ENCODE measurements at places on chromosomes 1 and 21.

DNA sequence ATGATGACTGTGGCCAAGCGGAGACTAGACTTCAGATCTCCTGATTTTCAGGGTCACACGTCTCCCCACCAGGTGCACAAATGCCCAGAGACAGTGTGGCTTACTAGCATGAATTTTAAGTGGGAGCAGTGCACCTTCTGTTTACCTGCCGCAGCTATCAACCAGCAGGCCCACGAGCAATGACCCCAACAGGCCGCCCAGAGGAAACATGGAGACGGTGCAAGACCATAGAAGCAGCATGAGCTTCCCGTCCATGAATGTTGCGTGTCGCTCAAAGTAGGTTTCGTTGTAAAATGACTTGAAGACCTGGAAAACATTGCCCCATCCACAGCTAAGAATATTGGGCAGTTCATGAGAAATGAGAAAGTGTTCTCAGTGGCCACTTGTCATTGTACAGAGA, 3.5 kb downstream of the SLC2A7 start:
- DNase-seq, result no peak

DNA sequence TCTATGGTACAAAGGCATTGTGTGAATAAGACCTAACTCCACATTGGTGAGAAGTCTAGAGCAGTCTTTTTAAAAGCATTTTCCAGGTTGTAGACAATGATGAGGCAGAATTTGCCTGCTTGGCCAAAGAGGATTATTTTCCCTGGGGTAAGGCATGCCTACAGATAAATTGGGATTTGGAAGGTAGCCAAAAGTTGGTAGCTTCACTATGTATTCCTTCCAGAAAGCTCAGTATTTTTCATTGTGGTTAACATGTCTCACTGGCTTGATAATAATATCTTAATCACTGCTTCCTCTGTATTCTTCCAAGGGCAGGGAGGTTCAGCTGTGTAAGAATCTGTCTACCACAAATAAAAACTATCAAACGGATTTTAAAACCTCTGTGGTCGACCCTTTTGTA, 590.8 kb upstream of the PRMT6 start:
- no peak for DNase-seq

DNA sequence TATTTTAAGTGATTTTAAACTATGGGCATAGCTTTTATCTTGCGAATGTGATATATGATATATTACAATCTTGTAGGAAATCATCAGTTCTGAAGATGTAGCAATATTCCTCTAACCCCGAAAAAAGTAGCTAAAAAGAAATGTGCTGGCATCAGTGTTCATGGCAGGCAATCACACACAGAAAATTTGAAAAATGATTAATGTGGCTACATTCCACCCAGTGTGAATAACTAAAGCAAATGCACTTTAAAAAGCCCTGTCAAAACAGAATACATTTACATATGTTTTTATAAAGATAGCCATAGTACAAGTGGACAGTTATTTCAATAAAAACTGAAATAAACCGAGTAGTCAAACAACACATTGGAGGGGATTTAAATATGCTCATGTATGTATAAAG, 260.2 kb downstream of the HHAT start:
- DNase-seq, result no peak

DNA sequence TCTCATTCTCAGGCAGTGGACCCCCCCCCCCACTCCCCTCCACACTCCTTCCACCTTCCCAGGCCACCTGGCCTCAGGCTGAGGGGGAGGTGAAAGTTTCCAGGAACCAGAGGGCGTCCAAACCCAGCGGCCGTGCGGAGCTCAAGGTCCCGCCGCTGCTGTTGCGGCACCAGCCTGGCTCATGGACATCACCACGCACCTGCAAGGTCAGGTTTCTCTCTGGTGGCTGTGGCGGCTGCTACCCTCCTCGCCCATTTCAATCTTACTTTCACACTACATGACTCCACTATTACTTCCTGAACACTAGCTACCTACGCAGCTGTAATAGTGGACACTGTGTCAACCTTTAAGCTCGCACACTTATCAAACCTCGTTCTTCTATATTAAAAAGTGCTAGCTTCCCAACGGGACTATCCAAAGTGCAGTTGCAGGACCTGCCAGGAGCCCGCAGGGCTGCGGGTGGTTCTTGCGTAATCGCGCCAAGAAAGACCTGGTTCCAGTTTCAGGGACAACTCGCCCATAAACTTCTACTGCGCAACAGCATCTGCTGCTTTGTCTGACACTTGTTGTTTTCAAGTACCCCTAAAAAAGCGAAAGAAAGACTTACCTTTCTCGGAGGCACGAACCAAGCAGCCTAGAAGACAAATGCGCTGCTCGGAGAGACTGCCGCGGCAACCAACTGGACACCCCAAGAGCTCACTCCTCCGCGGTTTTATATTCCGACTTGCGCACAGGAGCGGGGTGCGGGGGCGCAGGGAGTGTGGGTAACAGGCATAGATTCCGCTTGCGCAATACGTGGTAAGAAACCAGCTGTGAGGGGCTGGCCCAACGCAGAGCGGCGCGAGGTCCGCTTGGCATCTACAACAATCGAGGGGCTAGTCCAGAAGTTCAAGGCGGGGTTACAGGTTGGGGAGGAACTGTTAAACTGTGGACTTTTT, at the start of gene DIRAS3:
TSS of gene DIRAS3 (minus strand) at position 687 of the 938 bp plus-strand sequence. CDS start 3,330 bp downstream, outside the sequence.
- DNase-seq, result no peak

DNA sequence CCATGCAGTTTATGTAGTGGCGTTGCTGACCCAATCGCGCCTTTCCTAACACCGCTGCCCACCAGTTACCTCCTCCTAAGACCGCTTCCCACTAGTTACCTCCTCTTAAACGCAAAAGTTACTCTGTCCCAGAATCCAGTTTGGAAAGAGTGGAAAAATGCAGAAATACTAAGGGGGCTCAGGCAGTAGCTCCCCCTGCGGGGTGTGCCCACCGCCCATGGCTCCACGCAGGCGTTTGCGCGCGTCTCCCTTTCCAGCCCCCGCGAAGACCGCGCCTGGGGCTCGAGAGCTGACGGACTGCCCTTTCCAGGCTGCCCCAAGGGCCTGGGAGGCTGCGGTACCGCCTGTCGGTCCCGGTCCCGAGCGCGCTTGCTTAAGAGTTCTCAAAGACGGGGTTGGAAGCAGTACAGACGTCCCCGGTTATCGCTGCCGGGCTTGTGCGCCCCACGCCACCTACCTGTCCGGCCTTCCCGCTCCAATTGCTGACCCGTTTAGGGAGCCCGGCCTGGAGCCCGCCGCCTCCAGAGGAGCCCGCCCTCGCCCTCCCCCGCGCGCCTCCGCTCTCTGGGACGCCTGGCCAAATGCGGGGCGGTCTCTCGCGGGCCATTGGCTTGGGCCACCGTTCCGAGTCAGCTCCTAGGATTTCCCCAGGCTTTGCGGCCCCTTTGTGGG, 414.1 kb upstream of the ESRRG start:
- DNase-seq, result no peak

DNA sequence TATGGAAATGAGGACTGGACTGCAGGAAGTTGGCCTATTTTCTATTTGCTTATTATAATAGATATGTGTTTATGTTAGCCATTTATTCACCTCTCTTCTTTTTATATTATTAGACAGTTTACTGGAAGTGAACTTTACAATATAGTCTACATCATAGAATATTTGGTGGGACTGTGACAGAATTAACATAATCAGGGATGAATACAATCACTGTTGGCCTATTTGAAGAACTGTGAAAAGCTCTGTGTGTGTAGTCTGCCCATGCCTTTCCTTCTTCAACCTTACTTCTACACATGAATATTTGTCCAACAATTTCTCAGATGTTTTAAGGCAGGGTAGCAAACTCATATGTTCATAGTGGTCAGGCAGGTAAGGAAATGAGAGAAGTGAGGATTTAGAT, 12.4 kb downstream of the MPZ start:
- DNase-seq, result no peak

DNA sequence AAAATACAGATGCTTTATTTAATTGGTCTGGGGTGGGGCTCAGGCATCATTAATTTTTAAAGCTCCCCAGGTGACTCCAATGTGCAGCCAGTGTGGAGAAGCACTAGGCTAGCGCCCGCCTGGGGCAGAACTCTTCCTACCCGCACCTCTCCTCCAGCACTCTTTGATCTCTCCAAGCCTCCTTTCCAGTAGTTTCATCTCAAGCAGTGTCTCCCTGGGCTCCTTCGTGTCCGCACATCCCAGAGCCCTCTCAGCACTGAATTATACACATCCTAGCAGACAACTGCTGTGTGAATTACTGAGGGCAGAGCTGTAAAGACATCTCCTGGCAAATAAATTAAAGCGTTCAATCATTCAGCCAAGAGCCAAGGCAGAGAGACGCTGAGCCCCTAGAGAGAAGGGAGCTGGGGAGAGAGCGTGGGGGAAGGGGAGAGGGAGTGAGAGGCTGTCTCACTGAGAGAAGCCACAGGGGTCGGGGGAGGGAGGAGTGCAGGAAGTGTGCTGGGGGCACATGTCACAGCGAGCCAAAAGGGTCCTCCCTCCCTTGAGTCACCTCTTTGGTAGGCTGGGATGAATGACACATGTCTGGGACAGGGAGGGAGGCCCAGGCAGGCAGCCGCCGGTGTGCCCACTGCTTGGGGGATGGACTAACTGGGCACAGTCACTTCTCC, 21.0 kb upstream of the PARP1 start:
- no peak for DNase-seq

DNA sequence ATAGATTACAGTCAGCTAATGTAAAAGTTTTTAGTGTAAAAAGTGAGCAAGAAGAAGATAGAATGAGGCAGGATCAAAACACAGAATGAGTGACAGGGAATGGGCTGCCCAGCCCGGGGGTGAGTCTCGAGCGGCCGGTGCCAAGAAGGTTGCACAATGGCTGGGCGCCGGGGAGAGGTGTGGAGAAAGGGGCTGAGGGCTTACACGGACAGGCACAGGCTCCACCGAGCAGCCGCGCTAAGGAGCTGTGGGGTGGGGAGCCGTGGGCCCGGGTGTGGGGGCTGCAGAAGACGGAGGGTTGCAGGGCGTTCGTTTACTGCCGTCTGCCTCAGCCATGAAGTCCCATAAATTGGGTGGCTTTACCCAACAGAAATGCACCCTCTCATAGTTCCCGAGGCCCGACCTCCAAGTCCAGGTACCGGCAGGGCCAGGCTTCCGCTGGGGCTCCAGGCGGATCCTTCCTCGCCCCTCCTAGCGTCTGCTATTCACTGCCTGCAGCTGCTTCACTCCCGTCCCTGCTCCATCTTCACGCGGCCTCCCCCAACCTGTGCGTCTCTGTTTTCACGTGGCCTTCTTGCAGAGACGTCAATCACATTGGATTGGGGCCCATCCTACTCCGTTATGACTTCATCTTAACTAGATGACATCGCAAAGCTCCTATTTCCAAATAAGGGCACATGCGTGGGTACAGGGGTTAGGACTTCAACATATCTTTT, 277.2 kb downstream of the CAMTA1 start:
- no peak for DNase-seq

DNA sequence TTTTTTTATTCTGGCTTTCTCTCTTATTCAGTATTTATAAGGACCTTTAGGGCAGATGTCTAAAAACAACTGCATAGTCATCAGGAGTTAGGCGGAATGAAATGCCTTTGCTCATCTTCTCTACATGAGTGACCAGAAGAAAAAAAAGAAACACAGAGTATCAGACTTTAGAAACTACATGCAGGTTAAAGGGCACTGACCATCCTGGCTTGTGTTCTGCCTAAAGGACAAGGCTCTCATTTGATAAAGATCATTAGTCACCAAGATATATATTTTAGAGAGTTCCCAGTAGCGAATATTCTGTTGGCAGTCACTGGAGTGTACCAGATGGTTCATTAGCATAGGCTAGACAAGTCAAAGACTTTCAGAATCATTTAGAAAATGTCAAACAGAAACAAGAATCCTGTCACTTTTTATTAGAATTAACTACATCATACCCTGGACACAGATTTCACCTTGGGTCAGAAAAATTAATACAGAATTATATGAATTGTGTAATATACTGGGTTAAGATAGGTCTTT, 145.6 kb downstream of the NR5A2 start:
- no peak for DNase-seq

DNA sequence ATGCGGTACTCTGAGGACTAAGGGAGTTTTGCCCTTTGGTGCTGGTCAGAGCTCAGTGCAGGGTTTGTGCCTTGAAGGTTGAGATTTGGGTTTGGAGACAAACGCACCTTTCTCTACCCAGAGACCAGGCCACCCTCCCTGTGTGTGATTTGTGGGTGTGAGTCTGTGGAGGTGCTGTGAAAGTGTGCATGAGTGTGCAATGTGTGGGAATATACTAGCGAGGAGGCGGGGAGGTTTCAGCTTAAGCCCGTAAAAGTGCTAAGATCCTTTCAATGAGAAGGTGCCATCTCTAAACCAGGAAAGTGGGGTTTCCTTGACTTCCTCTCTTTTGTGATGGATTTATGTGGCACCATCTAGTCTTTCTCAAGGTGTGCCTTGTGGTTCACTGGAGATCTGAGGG, 225.7 kb downstream of the HHAT start:
- DNase-seq, result no peak

- DNase-seq, result no peak
These were observed 55.1 kb upstream of the ZNF281 start for GRCh38 chr1:200464784-200465400.

DNA sequence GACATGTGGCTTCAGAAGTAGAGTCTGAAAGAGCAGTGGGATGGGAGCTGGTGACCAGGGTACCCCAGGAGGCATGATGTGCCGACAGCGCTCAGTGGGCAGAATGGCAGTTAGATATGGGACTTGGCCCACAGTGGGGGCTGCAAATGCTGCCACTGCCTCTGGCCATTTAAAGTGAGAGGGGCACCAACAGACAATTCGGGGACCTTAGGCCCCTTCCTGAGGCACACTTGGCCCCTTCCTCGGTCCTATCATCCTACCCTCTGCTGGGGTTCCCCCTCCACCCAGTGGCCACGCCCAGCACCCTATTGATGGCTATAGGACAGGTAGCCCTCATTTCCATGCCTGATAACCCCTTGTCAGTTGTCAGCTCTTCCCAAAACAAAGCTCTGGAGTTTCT, 36.6 kb upstream of the EPHA8 start:
- DNase-seq, result no peak

DNA sequence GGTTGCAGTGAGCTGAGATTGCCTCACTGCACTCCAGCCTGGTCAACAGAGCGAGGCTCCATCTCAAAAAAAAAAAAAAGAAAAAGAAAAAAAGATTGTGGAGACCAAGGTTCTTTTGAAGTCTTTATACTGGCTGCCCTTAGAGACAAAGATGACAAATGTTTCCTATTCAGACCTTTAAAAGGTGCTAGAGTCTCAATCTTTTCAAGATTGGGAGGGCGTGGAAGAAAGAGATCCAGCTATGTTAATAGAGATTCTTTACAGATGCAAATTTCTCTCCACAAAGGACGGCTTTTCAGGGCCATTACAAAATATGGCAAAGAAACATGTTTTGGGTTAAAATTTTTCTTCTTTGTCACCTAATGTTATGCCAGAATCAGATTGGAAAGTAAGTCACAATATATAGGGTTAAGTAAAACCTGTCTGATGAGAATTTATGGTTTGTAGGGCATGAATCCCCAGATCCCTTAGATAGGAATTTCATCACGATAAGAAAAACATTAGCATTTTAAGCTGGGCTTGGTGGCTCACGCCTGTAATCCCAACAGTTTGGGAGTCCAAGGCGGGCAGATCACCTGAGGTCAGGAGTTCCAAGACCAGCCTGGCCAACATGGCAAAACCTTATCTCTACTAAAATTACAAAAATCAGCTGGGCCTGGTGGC, 13.0 kb upstream of the MORC3 start:
- no peak for DNase-seq

Measured in stimulated activated CD8-positive, alpha-beta memory T cell treated with anti-CD3 and anti-CD28 coated beads, Interleukin-15, amount 100 ng/mL, for 4 hours (primary cell).